ENCODE measurements at places on chromosomes 7 and 10.
A peak's percentile ranks its signal among the peaks of the same experiment; 100 is the strongest.

GRCh38 chr10:73039635-73040034, 57.0 kb downstream of the P4HA1 start:
- no peak for DNase-seq

DNA sequence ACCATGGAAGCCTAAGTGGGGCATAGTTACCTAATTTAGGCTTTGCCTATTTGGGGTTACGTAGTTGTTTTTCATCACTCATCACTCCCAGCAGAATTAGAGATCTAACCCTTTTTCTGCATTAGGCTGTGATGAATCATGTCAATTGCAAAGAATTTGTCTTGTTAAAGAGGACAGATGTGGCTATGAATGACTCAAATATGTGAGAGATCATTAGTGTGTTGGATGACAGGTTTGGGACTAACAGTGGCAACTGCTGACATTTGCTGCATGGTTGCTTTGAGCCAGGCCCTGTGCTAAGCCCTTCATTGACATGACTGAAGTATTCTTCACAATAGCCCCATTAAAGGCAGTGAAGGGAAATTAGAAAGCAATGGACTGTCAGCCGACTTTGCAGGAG, 83.4 kb upstream of the BMPER start:
- DNase-seq: no peak

- no peak for DNase-seq
These were observed 545 bp upstream of the COMTD1 start for GRCh38 chr10:75236178-75236825.

GRCh38 chr10:110503528-110504110, 5.9 kb downstream of the DUSP5 start:
- DNase-seq: no peak

- no peak for DNase-seq
These were observed 251.8 kb downstream of the BMPER start for GRCh38 chr7:34157137-34157536.

DNA sequence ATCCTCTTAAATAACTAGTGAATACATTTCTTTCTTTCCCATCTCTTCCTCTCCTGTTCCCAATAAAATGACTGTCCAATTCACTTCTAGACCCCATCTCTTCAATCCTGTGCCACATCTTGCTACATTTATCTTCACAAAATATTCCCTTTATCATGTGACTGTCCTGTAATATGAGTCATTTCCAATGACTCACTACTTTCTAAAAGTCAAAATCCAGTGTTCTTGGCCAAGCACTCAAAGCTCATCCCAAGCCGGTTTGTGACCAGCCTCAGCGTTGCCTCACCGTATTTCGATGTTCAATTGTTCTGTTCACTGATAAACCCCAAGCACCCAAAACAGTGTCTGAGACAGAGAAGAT, 104.7 kb downstream of the PARD3 start:
- no peak for DNase-seq

- DNase-seq: no peak
These were observed 3.1 kb downstream of the NRP1 start for GRCh38 chr10:33331379-33331694.

GRCh38 chr7:92832534-92833023, 3.8 kb downstream of the CDK6 start:
- no peak for DNase-seq

DNA sequence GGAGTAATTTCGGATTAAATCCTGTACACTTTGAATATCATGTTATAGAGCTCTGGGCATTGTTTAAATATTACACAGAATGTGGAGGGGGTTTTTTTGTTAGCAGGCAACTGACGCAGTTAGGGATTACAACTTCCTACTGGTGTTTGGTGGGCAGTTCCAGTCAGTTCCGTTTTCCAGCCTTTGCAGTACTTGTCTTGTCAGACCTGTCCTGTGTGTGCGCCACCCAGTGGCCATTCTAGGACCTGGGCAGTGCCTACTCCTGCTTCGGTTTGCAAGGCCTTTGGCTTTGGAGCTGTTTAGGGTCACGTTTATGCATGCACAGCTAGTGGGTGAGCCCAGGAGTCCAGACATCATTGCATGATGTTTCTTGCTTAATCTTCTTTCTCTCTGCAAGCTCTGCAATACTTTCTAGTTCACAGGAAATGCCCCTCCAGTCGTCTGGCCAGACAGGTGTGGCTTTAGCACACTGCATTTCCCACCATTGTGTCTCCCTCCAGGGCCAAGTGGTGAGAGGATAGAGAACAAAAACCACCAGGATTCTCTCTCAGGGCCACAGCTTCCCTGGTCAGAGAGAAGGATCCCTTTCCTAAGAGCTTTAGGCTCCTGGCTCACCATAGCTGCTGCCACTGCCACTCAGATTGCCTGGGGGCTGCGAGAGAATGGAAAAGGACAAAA, 96.5 kb upstream of the TARP start:
- DNase-seq: peak; percentile 70

- DNase-seq: no peak
These were observed 31.7 kb downstream of the KCND2 start for GRCh38 chr7:120304674-120305073.

DNA sequence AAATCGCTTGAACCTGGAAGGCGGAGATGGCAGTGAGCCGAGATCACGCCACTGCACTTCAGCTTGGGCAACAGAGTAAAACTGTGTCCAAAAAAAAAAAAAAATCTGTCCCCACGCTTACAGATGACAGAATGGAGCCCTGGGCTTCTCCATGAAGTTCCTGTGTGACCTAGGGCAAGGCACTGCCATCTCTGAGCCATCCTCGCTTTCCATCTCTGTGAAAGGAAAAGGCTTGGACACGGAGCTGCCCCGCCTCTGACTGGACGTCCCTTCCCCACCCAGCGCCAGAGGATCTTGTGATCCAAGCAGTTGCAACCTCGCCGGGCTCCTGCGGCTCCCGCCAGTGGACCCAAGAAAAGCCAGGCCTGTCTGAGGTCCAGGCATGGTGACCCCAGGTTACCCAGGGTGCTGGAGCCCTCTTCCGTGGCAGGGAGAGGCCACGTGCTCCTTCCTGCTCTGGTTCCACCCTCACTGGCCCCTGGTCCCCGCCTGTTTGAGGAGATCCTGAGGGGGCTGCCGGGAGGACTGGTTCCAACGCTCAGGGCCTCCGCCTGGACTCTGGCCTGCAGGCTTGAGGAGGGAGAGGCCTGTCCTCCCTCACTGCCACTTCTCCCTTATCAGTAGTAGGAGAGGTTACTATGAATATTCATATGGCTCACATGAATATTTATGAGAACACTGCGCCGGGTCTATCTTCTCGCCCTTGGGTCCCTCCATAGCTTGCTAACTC, 25.6 kb upstream of the ELFN1 start:
- DNase-seq: no peak

DNA sequence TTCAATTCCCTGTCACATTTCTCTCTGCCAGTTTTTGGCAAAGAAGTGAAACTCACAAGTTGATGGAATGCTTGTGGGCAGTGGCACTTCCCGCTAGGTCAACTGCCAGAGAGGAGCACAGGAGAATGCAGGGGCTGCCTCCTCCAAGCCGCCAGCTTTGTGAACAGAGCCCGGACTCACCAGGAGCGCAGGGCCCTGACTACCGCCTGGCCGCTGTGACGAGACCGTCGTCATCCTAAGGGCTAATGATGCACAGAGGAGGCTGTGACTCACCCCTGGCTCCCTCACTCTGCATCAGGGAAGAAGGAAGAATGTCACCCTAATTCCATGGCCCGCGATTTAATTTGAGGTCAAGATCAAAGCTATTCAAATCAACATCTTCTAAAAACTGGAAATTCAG, 123.9 kb downstream of the TAX1BP1 start:
- DNase-seq: no peak
